ENCODE measurements at places on chromosomes 1 and 21. TPM values are rescaled to one million over a fixed set of nuclear protein-coding genes. Genes with fewer than 3 reads are reported as not detected.

E2F2 gene
- total RNA-seq: 3.3 TPM

BRDT gene
- total RNA-seq: not detected

ASCL5 gene
- 0.27 TPM for total RNA-seq

LCE1A gene
- not detected for total RNA-seq

ZC3H12A gene
- total RNA-seq: 41.3 TPM

MACF1 gene
- 43.2 TPM for total RNA-seq

OLFM3 gene
- not detected for total RNA-seq

CDK18 gene
- 1.0 TPM for total RNA-seq

NME7 gene
- total RNA-seq: 22.5 TPM

OR2G6 gene
- not detected for total RNA-seq

CLDN17 gene
- total RNA-seq: not detected

RSRP1 gene
- total RNA-seq: 25.4 TPM

GBP6 gene
- total RNA-seq: not detected

WNT9A gene
- 6.0 TPM for total RNA-seq

ALPL gene
- 0.14 TPM for total RNA-seq

CLIC6 gene
- total RNA-seq: not detected

HES4 gene
- total RNA-seq: 64.7 TPM

ARHGEF16 gene
- 6.0 TPM for total RNA-seq

ATP1A4 gene
- total RNA-seq: not detected

GUCA2B gene
- total RNA-seq: not detected

GPR37L1 gene
- 0.14 TPM for total RNA-seq

S100A7 gene
- total RNA-seq: not detected

GPR25 gene
- total RNA-seq: not detected

SEC22B gene
- 7.6 TPM for total RNA-seq

KCNK1 gene
- total RNA-seq: 21.2 TPM

Measured in A549 treated with ZK216348 at 1 μM for 4 hours (cell line).